ENCODE measurements at places on chromosomes 16 and 17.

DNA sequence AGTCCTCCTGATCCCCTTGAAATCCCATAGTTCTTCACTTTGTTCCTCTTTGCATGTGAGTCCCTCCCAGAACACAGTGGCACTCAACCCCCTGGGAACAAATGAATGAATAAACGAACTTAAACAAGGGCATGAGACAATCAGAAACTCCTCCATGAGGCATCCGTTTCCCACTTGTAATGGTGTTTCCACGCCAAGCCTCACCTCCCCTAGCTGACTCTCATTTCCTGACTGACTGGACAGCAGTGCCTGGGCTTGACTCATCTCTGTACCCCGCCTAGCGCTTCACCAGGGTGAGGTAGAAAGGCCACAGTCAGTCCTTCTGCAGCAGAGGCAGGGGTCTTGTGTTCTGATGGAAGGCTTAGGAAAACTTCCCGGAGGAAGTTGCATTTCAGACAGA lies 14.2 kb downstream of the KIF1C start:
- peak; percentile 45 for DNase-seq

GRCh38 chr16:10993649-10994048 lies 49.3 kb downstream of the CLEC16A start:
- DNase-seq: no peak

- no peak for DNase-seq
These were observed 8.2 kb downstream of the RNF166 start for GRCh38 chr16:88697831-88698615.

DNA sequence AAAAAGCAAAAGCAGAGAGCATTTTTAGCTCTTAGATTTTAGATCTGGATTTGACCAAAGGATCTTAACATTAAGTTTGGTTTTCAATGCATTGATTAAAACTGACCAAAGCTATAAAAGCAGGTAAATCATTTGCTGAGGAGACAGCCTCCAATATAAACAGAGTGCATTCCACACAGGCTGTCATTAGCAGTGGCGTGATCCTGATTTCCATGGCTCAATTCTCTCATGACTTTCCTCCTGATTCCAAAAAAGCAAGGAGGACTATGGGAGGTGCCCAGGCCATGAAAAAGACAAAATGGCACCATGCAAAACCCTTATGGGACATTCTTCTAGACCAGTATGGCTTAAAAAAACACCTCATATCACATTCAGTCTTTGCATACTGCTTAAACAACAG lies 53.5 kb downstream of the PARN start:
- DNase-seq: no peak

- DNase-seq: no peak
These were observed 22.2 kb downstream of the HS3ST4 start for GRCh38 chr16:25713785-25714570.

- DNase-seq: no peak
These were observed 121.7 kb downstream of the HIC1 start for GRCh38 chr17:2176499-2177169.

DNA sequence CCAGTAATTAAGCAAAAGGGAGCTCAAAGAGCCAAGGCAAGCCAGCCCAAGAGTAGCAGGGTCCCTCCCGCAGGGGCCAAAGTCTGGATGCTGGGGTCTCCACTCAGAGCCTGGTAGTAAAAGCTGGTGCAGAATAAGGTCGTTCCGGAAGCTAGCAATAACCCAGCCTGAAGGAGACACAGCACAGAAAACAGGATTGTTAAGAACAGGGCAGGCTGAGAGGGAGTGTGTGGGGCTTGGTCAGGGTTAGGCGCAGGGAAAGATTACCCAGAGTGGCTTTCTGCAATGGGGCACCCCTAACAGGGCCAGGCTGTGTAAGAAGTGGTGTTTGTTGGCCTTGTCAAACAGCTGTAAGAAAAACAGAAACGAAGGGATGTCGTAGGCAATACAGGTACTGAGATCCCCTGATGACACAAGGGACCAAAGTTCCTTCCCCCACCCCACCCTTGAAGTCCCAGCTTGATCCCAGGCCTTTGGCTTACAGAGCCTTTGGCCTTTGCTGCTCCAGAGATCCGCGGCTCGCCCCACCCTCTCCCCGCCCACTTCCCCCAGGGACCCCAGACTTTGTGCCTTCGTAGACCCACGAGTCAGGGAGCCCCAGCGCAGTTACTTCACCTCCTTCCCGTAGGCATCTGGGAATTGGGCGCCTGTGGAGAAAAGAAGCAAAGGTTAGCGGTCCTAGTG lies 712 bp downstream of the TMEM256 start:
- no peak for DNase-seq

GRCh38 chr17:34082404-34082803 lies 172.7 kb upstream of the CCL2 start:
- DNase-seq: no peak

DNA sequence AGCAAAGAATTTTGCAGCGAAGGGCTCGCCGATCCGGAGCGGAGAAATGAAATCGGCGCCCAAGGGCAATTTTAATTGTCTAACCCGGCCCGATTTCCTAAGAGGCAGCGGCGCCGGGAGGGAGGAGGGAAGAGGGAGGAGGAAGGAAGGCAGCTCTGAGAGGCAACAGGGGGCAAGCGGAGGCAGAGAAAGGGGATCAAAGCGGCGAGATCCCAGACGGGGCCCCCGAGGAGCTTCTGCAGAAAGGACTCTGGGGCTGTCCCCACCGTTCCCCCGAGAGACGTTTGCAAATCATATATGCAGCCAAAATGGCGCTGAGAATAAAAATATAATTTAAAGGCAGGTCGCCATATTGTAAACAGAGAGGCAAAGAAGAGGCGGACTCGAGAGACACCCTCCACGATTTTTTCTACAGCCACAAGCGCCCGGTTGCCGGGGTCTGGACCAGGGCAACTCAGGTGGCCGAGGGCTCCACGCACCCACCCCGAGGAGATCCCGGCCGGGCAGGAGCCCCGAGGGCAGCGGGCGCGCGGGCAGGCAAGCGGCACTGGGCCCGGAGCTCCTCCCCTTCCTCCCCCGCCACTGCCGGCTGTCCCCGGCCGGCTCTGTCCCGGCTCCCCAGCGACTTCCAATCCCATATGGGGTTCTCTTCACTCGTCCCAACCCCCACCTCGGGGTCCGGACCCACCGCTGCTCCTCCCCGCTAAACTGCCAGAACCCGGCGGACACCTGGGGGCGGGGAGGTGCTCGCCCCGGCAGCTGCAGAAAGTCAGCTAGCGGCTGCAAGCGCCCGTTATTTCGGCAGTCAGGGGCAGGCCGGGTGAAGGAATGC lies 1.9 kb downstream of the PHF12 start:
- peak; percentile 64 for DNase-seq

GRCh38 chr17:71872843-71873485 lies 247.9 kb upstream of the SOX9 start:
- no peak for DNase-seq

All from astrocyte of the spinal cord (primary cell).